ENCODE measurements at places on chromosomes 12 and 14. TPM values are rescaled to one million over a fixed set of nuclear protein-coding genes. Genes with fewer than 3 reads are reported as not detected.

Gene FGD4
- polyA plus RNA-seq = 15.5 TPM

Gene GPR135
- 4.2 TPM for polyA plus RNA-seq

Gene COPS7A
- 65.1 TPM for polyA plus RNA-seq

Gene SERPINA9
- polyA plus RNA-seq = not detected

Gene KCNJ8
- 22.9 TPM for polyA plus RNA-seq

Gene ANKRD9
- 7.5 TPM for polyA plus RNA-seq

Gene FGF6
- polyA plus RNA-seq = not detected

Gene TMCC3
- polyA plus RNA-seq = 40.2 TPM

Gene AKAP6
- polyA plus RNA-seq = 2.6 TPM

Gene ORMDL2
- 34.0 TPM for polyA plus RNA-seq

Gene MTRFR
- 22.2 TPM for polyA plus RNA-seq

Gene FOXN4
- polyA plus RNA-seq = 2.2 TPM

Gene TAS2R7
- polyA plus RNA-seq = not detected

Gene NRIP2
- polyA plus RNA-seq = 31.1 TPM

Gene ISCA2
- 42.7 TPM for polyA plus RNA-seq

Gene NGB
- not detected for polyA plus RNA-seq

Gene MYF6
- 0.12 TPM for polyA plus RNA-seq

Gene COCH
- polyA plus RNA-seq = 3.4 TPM

Gene SERPINA5
- 12.9 TPM for polyA plus RNA-seq

Gene ANO4
- polyA plus RNA-seq = 2.0 TPM

Gene CIROP
- polyA plus RNA-seq = not detected

Gene CRACR2A
- polyA plus RNA-seq = 1.5 TPM

Gene SPIC
- not detected for polyA plus RNA-seq

Gene KRT6B
- not detected for polyA plus RNA-seq

Gene HSP90AA1
- 750 TPM for polyA plus RNA-seq

Gene KRT75
- not detected for polyA plus RNA-seq

Gene TSPAN19
- 0.85 TPM for polyA plus RNA-seq

Gene CAPZA3
- polyA plus RNA-seq = 0.27 TPM

Gene KRT71
- not detected for polyA plus RNA-seq

Gene ASIC1
- polyA plus RNA-seq = 4.5 TPM

Gene ALG10
- polyA plus RNA-seq = 9.5 TPM

Gene IFNG-AS1
- not detected for polyA plus RNA-seq

Gene LRIG3
- polyA plus RNA-seq = 35.5 TPM

Gene LGMN
- polyA plus RNA-seq = 135 TPM

Gene GYS2
- polyA plus RNA-seq = 0.32 TPM

Gene SERPINA10
- 0.06 TPM for polyA plus RNA-seq

Gene REP15
- polyA plus RNA-seq = 2.3 TPM

Gene FAM222A
- polyA plus RNA-seq = 6.1 TPM

Gene SLC6A15
- polyA plus RNA-seq = 0.80 TPM

Gene BEGAIN
- polyA plus RNA-seq = 2.4 TPM

Gene VTI1B
- 119 TPM for polyA plus RNA-seq

Gene GLT8D2
- 12.1 TPM for polyA plus RNA-seq

Gene SNRNP35
- polyA plus RNA-seq = 41.3 TPM

Gene KRT85
- not detected for polyA plus RNA-seq

Gene SCN8A
- 2.0 TPM for polyA plus RNA-seq

Gene SLC38A2
- polyA plus RNA-seq = 192 TPM

Gene AQP6
- polyA plus RNA-seq = 16.1 TPM

Gene KLHL33
- 0.53 TPM for polyA plus RNA-seq

Gene ZNF605
- polyA plus RNA-seq = 27.6 TPM

Gene KRT77
- polyA plus RNA-seq = not detected

Gene KIAA0586
- 19.7 TPM for polyA plus RNA-seq

Gene ADAM20
- 0.18 TPM for polyA plus RNA-seq

Measured in renal cortex interstitium (tissue), 15 donors.